Activated CD8-positive, alpha-beta memory T cell treated with anti-CD3 and anti-CD28 coated beads, Interleukin-2, amount 10 ng/mL, durations not matched to agents 7 days and 5 days (primary cell): ENCODE measurements at places on chromosomes 6 and 20. TPM values are rescaled to one million over a fixed set of nuclear protein-coding genes. Genes with fewer than 3 reads are reported as not detected.

SDC4 gene
- 15.0 TPM for total RNA-seq

SUMO4 gene
- 7.4 TPM for total RNA-seq

GJA10 gene
- total RNA-seq, result 0.35 TPM

CAPN11 gene
- not detected for total RNA-seq

GPX5 gene
- total RNA-seq, result not detected

BEND6 gene
- total RNA-seq, result not detected

SOBP gene
- total RNA-seq, result 0.70 TPM

HLA-DQA2 gene
- total RNA-seq, result 4.9 TPM

MAPK13 gene
- total RNA-seq, result 35.6 TPM

SPDEF gene
- total RNA-seq, result not detected

WFDC10B gene
- not detected for total RNA-seq

CHRNA4 gene
- not detected for total RNA-seq
